ENCODE measurements at places on chromosomes 4 and X.

- DNase-seq, result no peak
Measured at GRCh38 chr4:183848805-183849204, 56.3 kb upstream of the STOX2 start.

DNA sequence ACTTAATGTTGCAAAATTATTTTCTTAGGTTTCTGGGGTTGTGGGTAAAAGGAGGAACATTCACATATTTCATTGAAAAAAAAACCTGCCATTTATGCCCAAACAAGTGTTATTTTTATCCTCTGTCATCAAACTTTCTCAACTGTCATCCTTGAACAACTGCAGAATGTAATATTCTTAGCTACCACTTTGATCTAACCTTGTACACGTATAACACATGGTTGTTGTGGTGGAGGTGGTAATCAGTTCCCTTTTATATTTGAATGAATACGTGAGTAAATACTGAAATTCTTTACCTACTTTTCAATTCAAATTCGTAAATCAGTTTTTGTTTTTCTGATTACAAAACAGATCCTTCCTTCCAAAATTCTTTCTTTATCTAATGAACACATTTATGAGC lies 3.8 kb upstream of the AMMECR1 start:
- no peak for DNase-seq

- DNase-seq, result no peak
Measured at GRCh38 chr4:8199594-8200301, 658 bp downstream of the SH3TC1 start.

- DNase-seq, result no peak
Measured at GRCh38 chrX:1528884-1529203, 8.1 kb downstream of the P2RY8 start.

GRCh38 chr4:184475096-184475461 lies 729 bp upstream of the IRF2 start:
- DNase-seq, result peak; percentile 61

- no peak for DNase-seq
Measured at GRCh38 chr4:78213218-78213617, 156.1 kb downstream of the FRAS1 start.

DNA sequence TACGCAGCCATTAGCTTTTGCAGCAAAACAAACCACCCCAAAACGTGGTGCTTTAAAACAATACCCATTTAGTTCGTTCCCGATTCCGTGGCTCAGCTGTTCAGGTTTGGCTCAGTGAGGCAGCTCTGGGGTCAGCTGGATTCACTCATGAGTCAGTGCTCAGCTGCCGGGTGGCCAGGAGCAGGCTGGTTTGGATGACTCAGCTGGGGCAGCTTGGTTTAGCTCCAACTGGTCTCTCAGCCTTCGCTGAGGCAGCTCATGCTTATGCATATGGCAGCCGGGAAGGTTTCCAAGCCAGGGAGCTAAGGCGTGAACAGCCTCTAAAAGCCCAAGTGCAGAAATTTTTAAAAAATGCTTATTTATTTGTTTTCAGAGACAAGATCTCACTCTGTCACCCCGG lies 13.3 kb upstream of the CD99 start:
- DNase-seq, result peak; percentile 98

DNA sequence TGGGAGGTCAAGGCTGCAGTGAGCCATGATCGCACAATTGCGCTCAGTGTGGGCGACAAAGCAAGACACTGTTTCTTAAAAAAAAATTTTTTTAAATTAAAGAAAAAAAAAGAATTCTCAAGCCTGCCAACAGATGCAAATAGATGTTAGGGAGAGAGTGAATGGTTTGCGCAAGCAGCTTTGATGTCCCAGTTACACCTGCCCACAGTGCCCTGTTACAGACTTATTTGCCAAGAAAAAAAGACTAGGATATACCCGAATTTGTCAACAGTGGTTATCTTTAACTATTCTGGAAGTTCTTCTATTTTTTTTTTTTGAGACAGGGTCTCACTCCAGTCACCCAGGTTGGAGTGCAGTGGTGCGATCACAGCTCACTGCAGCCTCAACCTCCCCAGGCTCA lies 44.3 kb upstream of the UGDH start:
- DNase-seq, result no peak

- DNase-seq, result no peak
Measured at GRCh38 chr4:126572264-126572663, 1060.5 kb upstream of the INTU start.

GRCh38 chr4:138961129-138961528 lies 54.5 kb upstream of the NOCT start:
- DNase-seq, result no peak

DNA sequence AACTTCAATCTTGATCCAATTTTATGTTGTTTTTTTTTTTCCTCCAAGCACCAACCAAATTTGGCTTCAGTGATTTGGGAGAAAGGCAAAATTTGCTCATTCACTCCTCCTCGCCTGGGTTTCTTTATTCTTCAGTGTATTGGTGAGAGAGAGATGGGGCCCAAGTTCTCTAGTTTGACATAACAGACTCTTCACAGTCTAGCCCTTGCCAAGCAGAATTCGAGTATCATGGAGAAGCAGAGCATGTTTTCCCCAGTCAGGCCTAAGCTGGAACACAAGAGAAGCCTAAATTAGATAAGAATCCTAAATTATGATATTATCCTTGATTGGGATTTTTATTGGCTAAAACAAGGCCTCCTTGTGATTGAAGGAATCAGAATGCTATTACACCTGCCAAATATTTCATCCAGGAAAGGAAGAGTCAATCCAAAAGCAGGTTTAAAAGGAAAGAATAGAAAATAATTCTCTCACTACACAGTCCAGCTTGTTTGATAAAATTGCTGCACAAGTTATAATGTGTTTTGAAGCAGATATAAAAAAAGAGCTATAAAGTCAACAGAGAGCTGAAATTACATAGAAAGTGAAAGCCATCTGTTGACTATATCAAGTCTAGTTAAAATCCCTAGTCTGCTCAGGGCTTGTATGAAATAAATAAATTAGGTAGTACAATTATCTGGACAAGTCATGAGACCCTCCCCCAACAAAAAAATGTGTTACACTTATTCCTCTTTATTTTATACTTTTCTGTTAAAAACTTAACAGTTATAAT lies 39.9 kb upstream of the FAM241A start:
- DNase-seq, result no peak

DNA sequence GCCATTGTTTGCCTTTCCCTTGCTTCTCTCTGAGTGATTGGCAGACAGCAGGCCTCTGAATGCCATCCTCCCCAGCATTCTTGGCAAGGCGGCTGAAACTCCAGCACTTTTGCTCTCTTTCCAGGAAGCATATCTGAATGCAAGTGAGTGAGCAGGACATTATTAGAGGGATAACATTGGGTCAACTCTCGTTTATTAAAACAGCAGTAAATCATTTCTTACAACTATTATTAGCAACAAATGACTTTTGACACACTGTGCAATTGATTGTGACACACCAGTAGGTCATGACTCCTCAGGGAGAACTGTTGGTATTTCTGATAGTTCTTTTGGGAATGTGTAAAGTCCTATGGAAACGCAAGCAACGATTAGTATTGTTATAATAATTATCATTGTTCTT lies 103.8 kb downstream of the EFNB1 start:
- DNase-seq, result no peak

- peak; percentile 61 for DNase-seq
Measured at GRCh38 chr4:27861802-27862201, 1001.2 kb downstream of the STIM2 start.

DNA sequence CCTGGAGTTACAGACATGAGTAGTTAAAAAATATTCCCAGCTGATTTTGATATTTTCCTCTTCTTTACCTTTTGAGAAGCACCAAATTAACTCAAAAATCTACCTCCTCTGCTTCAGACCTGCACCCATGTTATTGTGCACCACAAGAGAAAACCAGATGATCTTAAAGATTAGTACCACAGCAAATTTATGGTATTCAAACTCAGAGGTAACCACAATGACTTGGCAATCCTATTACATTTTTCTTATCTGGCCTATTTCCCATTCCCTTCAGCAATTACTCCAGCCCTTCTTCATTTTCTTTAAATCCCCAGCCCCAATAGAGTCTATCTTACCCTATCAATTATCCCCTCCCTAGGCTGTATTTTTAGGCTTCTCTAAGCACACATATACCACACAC lies 535.1 kb downstream of the FAT4 start:
- peak; percentile 77 for DNase-seq

- DNase-seq, result no peak
Measured at GRCh38 chr4:56375458-56375857, 11.8 kb downstream of the AASDH start.

- no peak for DNase-seq
Measured at GRCh38 chrX:7028246-7028645, 119.3 kb upstream of the STS start.

DNA sequence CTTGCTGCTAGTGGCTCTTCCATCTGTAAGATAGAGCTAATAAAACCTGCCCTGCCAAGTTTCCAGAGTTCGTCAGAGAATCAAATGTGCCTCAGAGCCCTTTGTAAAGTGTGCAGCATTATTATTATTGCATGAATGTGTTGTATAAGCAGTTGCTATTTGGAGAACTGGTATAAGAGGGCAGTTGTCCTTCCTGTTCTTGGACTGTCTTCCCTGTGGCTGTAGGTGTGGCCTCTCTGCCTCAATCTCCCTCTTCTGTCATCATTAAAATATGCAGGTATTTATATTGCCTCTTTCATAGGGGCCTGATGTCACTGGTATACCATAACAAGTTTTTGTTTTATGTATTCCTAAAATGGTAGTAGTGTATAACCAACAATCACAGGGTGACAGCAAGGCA lies 3.8 kb downstream of the MTM1 start:
- DNase-seq, result no peak

GRCh38 chr4:102560115-102560514 lies 59.0 kb downstream of the NFKB1 start:
- no peak for DNase-seq

DNA sequence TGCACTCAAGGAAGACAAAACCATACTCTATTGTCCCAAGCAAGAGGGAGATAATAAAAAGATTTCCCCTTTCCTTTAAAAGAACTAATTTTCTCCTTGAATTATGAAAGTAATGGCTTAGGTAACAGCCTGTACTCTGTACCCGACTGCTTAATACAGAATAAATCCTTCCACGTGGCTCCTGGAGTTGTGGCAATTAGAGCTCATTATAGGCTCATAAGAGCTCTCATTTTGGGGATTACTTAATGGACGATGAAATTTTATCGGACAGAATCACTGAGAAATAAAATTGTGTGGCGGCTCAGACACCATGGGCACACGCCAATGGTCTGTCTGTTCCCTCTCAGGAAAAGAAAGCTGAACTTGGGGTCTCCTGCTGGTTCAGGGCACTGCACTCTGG lies 2.8 kb upstream of the GSX2 start:
- DNase-seq, result no peak

- DNase-seq, result peak; percentile 65
Measured at GRCh38 chrX:153667956-153668396, 5.6 kb downstream of the PNCK start.

- peak; percentile 63 for DNase-seq
Measured at GRCh38 chr4:149465955-149466354, 349.7 kb downstream of the IQCM start.

DNA sequence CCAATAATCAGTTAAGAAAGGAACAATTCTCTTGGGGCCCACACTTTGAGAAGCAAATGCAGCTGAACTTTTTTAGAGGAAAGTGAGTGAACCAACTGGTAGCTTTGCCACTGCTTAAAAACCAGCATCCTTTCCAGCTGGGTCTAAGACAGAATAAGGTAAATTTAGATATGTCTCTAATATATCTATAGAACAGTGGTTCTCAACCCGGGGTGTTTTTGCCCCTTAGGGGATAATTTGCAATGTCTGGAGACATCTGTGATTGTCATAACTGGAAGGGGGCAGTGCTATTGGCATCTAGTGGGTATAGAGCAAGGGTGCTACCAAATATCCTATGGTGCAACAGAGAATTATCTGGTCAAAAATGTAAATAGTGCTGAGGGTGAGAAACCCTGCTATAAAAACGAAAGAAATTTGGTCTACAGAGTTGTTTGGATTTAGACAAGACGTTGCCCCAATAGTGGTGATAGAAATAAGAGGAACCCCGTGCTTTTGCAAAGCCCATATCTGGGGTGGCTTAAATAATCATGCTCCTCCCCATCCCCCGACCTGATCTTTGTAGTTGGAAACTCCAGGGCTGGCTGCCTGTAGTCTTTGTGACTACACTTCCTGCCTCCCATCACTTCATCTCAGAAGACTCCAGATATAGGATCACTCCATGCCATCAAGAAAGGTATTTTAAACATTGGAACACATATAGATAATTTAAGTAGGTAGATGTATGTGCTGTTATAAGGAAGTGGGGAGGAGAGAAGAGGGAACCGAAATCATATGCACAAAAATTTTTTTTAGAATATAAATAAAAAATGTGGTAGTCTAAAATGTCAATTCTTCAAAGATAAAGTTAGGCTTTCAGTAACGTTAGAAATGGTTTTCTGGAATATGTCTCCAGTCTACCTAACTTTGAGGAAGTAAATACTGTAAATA lies at the start of gene TLR7:
TLR7 (plus strand) TSS at position 622 of the 927 bp plus-strand sequence. CDS start 507 bp downstream, outside the sequence.
- no peak for DNase-seq

DNA sequence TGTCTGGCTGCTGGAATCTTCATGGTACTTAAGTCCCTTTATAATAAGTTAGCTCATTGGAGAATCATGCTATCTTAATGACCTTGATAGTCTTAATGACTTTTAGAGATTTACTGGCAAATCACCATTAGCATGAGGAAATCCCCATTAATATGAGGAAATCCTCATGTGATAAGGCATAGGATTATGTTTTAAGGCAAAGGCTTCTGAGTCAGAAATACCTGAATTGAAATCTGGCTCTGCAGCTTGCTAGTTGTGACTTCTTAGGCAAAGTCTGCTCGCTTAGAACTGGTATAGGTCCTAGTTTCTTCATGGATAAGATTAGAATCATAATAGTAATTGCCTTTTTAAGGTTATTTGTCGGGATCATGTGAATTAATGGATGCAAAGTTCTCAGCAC lies 190.2 kb upstream of the BANK1 start:
- peak; percentile 35 for DNase-seq

- no peak for DNase-seq
Measured at GRCh38 chr4:38703635-38704034, 39.6 kb downstream of the KLF3 start.

- no peak for DNase-seq
Measured at GRCh38 chr4:165345666-165346417, 18.4 kb downstream of the MSMO1 start.

- no peak for DNase-seq
Measured at GRCh38 chr4:105644257-105644656, 64.2 kb downstream of the INTS12 start.

DNA sequence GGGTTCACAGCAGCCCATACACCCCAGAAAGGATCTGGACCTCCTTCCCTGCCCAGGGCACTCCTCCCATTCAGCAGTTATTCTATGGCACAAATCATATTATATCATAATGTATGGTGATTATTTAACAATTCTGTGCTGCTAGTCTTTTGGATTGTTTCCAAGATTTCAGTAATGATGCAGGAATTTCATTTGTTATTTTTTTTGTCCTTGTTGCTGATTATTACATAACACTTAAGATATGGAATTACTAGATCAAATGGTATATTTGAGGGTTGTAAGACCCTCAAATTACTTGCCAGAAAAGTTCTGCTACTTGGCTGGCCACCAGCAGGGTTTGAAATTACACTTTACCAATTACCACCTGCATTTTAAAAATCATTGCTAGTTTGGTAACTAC lies 36.4 kb downstream of the QDPR start:
- peak; percentile 54 for DNase-seq

Data from iris pigment epithelial cell (primary cell).